ENCODE measurements at places on chromosomes 2 and 18. TPM values are rescaled to one million over a fixed set of nuclear protein-coding genes. Genes with fewer than 3 reads are reported as not detected.

UGT1A7 gene
- total RNA-seq, result not detected

TMEM247 gene
- not detected for total RNA-seq

NR4A2 gene
- total RNA-seq, result 1.6 TPM

CCL20 gene
- not detected for total RNA-seq

PAIP2B gene
- 64.9 TPM for total RNA-seq

DNA sequence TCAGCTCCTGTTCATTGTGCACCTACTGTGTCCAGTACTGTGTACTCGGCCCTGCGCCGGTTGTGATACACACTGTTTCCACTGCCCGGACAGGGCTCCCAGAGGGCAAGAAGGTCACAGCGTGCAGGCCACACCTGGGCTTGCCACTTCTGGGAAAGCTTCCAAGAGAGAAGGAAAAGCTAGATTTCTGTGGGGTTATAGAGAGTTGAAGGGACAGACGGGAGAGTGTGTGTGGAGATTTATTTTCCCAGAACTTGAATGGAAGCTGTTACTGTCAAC lies 3.8 kb upstream of the CNDP1 start:
- DNase-seq, result no peak

DNA sequence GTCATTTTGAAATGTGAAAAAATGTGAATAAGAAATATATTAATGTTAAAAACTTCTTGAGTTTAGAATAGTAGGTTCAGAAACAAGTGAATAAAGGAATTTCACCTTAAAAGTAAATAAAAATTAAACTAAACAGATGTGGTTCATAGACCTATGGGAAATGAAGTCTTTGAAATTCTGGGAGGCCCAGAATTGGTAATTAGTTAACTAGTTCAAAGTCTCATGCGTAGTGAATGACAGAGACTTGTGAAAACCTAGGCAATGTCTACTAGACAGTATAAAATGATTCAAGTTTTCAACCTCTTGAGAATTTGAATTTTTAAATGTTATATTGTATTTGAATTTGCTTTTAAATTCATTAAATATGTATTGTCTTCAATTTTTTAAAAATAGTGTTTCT lies 32.6 kb upstream of the AAK1 start:
- no peak for DNase-seq

- DNase-seq, result no peak
Measured at GRCh38 chr2:67456428-67456827, 59.3 kb downstream of the ETAA1 start.

DNA sequence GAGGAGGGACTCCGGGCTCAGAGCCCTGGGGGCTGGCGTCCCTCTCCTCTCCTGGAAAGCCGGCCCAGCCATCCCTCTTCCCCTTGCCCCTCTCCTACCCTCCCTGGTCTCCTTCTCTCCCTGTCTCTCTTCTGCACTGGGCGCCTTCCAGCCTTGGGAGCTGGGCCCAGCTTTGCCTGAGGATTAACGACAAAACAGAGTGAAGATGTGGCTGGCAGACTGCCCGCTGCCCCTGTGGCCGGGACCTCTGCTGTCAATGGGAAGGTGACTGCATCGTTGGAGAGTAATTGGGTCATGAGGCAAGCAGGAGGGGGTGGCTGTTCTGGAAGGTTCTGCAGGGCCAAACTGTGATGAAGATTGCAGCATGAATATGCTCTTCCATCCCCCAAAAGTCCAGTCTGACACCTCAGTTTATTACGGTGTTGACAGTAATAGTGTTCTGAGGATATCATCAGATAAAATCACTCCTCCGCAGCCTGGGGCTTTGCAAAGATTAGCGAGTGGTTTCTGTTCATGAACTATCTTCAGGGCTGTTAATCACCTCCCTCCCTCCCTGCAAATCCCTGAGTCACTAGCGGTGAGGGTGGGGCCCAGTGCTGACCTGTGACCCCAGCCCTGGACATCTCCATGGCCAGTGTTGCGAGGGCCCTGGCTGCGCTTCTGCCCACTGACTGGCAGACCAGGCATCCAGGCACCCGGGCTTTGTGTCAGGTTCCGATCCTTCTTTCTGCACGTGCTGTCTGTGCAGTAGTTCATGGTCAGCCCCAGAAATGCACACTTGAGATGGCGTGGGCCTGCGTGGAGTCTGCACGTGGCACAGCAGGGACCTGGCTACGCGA lies 23.0 kb downstream of the RTP5 start:
- DNase-seq, result peak; percentile 59

- DNase-seq, result no peak
Measured at GRCh38 chr2:31132786-31133185, 5.5 kb downstream of the GALNT14 start.

DNA sequence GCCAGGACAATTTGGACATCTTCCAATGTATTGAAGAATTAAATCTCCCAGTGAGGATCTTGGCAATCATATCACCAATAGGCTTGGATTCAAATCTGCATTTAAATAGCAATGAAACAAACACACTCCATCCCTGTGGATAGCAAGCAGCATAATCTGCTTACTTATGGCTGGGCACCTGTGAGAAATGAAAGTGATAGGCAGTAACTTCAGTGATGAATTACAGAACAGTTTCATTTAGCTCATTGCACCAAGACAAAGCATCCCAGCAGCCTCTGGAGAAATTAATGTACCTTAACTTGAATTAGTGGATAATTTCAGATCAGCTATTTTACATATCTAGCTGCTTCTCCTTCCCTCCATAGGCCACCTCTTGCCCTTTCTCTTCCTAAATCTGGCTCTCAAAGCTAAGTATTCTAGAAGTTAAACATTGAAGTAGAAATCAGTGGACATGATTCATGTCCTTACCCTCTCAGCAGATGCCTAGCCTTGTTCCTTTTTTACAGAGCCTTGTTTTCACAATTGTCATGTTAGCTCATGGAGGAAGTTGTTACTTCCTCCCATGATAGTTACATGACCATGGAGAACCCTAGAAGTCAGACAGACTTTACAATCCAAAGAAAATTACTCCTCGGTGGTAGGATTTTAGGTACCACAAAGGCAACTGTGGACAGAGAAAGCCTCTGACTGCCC lies 88.5 kb upstream of the TACR1 start:
- no peak for DNase-seq

- DNase-seq, result no peak
Measured at GRCh38 chr2:192932376-192932775, 737.6 kb upstream of the TMEFF2 start.

DNA sequence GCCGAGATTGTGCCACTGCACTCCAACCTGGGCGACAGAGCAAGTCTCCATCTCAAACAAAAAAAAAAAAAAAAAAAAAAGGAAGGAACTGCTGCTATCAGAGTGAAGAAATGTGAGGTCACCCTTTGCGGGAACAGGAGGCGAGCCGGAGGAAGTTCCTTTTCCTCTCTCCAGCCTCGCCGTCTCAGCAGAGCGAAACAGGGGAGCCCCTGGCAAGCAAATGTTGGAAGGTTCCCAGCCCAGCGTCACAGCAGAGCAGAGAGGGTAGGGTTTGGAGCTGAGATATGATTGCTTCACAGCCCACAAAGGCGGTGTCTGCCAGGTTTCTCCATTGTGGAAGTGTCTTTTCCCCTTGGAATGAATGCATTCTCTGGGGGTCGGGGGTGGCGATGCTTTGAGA lies 28.5 kb downstream of the SLC20A1 start:
- peak; percentile 89 for DNase-seq

DNA sequence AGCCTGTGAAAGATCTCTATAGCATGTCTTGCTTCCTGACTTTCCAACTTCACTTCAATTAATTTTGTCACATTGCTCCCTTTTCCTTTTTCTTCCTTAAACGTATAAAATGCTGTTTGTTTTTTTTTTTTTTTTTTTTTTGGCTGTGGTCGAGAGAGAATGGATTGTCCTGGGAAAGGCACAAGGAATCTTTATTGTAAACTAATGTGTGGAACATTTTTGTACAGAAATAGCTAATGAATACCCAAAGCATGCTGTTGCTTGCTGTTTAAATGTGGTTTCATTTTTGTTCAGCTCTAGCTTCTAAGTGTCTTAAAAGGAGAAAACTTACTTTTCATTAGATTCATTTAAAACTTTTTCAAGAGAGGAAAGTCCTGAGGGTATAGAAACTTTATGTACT lies 105.5 kb downstream of the GPD2 start:
- DNase-seq, result no peak

GRCh38 chr2:170969030-170969429 lies 40.0 kb downstream of the GORASP2 start:
- DNase-seq, result no peak

- DNase-seq, result no peak
Measured at GRCh38 chr2:229582151-229582550, 132.2 kb downstream of the DNER start.
